Suppressor macrophage (primary cell): ENCODE measurements at places on chromosomes 4 and X.

DNA sequence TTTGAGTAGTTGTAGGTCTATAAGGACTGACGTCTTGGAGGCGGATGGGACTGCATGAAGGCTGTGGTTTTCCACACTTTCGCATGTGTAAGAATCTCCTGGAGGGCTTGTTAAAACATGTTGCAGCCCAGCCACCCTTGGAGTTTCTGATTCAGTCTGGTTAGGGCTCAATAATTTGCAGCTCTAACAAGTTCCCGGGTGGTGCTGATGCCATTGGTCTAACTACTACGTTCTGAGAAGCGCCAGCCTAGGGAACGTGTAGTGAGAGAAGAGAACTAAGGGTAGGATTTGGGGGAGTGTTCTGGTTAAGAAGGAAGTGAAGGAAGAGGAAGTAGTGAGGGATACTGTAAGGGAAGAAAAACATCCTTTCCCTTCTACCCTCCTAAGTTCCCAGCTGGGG lies 138.9 kb downstream of the LARP7 start:
- DNase-seq = peak; percentile 3

GRCh38 chr4:76950052-76950955 lies 752 bp downstream of the SEPTIN11 start:
- DNase-seq = peak; percentile 75

DNA sequence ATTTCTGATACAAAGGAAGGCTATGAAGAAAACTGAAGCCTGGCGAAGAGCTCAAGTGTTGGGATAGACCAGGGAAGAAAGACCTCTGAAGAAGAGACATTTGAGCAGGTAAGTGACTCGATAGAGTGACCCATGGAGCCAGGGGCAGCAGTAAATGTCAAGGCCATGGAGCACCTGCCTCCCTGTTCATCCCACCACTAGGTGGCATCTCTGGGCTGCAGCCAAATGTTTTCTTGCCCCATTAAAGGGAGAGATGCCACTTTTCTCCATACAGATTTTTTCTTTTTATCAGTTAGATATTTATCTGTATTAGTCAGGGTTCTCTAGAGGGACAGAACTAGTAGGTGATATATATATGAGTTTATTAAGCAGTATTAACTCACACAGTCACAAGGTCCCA lies 4.9 kb upstream of the ZNF81 start:
- DNase-seq = peak; percentile 75

DNA sequence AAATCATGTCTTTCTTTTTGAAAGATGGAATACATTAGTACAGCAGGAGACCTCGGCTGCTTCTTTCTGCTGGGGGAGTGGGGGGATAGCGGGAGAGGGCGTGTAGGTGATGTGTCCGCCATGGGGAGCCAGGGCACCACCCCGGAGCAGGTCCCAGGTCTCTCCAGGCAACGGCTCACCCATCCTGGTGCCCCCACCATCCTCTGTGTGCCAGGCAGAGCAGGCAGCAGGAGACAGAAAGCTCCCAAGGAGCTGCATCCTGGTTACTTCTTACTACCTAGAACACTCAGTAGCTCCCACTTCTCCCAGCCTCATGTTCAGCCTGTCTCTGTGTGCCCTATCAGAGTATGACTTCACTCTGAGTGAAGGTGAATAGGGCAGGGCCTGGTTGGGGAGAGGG lies 23.6 kb downstream of the TNIP2 start:
- DNase-seq = no peak

GRCh38 chr4:98508829-98509598 lies 149.4 kb downstream of the TSPAN5 start:
- DNase-seq = no peak

GRCh38 chr4:7170012-7170411 lies 22.3 kb upstream of the SORCS2 start:
- no peak for DNase-seq

DNA sequence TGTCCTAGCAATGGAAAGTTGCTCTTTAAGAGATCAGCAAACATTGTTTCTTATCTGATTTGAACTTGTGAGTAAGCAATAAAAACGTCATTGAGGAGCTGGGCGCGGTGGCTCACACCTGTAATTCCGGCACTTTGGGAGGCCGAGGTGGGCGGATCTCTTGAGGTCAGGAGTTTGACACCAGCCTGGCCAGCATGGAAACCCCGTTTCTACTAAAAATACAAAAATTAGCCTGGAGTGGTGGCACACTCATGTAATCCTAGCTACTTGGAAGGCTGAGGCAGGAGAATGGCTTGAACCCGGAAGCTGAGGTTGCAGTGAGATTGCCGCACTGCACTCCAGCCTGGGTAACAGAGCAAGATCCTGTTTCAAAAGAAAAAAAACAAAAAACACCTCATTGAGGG lies 11.2 kb upstream of the PLAC8 start:
- peak; percentile 63 for DNase-seq

DNA sequence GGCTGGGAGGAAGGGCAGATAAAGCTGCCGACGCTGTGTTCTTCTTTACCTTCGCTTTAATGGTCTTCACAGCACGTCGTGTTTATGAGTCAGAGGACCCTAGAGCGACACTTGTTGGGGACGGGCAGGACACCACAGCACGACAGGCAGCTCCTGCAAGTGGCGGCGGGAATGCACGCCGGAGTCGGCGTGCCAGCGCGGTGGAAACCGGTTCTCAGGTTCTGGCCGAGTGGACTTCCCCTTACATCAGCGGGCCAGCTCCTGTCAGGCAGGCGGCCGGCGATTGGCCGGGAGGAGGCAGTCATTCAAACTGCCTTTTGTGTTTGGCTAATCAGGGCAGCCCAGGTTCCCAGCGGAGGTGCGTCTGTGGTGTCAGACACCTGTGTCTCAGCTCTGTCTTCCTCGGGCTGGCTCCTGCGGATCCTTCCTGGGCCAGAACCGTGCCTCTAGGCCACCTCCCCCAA lies 150.9 kb downstream of the SHROOM3 start:
- peak; percentile 48 for DNase-seq

- peak; percentile 96 for DNase-seq
Observed at GRCh38 chr4:107824350-107825071, at the start of gene SGMS2. Gene SGMS2 (plus strand): TSS chr4:107824932. CDS start chr4:107895554, 70,622 bp downstream.

DNA sequence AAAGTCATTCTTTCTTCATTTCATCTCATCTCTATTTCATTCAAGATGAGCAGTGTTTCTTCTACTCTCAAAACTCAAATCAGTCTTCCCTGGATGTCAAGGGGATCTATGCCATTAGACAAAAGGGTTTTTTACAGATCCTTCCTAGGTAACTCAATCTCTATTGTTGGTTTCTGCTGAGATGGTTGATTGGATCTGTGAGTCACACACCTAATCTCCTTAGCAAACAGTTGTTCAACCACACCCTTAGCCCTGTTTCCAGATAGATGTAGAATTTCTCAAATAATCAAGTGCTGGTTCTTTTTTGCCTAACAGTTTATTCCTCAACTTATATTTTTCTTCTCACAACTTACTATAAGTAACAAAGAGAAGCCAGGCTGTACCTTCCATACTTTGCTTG lies 200.5 kb downstream of the KDR start:
- no peak for DNase-seq

- DNase-seq = no peak
Observed at GRCh38 chr4:98421111-98421510, 159.9 kb downstream of the RAP1GDS1 start.

GRCh38 chrX:68403038-68403437 lies 30.3 kb downstream of the OPHN1 start:
- no peak for DNase-seq

- no peak for DNase-seq
Observed at GRCh38 chr4:89026542-89026941, 30.4 kb downstream of the FAM13A start.

GRCh38 chr4:2400841-2401609 lies 17.4 kb downstream of the ZFYVE28 start:
- no peak for DNase-seq

DNA sequence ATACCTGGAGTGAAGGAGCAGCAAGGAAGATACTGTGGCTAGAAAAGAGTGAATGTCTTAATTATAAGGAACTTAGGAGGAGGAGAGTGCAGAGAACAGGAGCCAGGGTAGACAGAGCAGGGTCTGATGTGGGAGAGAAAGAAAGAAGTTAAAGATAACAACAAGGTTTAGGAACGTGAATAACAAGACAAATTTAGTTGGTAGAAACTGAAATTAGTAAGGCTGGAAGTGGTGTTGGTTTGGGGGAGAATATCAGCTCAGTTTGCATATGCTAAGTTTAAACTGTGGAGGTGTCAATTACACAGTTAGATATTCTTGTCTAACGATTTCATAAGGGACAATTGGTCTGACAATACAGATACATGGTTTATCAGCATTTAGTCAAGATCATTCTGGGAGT lies 1123.7 kb upstream of the PABPC4L start:
- DNase-seq = no peak

DNA sequence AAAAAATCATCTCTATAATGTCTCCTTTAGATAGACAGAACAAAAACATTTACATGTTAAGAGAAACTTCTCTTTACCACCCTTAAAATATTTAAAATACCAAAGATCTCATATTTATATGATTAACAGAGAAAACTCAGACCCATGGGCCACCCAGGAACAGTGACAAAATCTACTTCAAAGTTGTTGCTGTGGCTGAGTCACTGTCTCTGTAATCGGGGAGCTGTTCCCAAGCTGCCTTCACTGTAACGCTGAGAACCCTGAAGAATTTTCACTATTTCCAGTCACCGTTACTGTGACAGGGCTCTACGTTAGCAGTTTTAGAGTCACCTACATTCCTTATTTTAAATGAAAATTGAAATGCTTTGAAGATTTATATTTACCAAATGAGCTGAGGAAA lies 9.0 kb upstream of the DAPP1 start:
- no peak for DNase-seq
